ENCODE measurements at places on chromosomes 3 and 15.
A peak's percentile ranks its signal among the peaks of the same experiment; 100 is the strongest.

GRCh38 chr3:149019580-149019979 is 28.2 kb downstream of the GYG1 start:
- DNase-seq = no peak

DNA sequence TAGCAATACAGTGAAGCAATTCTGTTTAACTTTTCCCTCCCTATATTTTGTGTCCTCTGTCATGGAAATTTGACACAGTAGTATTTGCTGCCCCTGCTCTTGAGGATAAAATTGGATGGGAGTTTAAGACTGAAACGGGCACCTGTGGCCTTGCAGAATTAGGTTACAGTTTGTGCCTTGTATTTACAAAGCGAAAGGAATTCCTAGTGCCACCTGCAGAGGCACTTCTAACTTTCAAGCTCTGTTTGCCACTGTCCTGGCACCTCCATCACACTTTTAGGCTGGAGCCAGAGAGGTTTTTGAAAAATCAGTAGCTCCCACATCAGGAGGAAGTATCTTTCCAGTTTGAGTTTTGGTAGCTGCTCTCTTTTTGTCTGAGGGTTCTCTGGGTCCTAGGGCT is 39.5 kb downstream of the CD86 start:
- DNase-seq = no peak

GRCh38 chr3:119235151-119235550 is 5.5 kb downstream of the B4GALT4 start:
- DNase-seq = no peak

GRCh38 chr3:45927881-45928280 is 15.4 kb upstream of the CXCR6 start:
- DNase-seq = no peak

DNA sequence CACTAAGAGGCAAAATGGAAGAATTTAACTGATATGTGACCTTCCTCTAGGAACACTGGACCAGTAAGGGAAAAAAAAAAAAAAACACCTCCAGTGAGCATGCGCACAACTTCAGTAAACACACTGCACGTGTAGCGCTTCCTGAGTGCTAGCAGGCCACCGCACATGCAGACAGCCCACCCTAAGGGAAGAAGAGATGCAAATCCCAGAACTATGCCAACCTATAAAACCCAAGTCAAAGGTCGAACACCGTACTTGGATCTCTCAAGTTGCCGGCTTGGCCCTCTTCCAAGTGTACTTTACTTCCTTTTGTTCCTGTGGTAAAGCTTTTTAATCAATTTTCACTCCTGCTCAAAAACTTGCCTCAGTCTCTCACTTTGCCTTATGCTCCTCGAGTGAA is 64.5 kb upstream of the CADPS start:
- no peak for DNase-seq

- DNase-seq = no peak
These were observed 86.2 kb upstream of the LRTM1 start for GRCh38 chr3:55014081-55014480.

DNA sequence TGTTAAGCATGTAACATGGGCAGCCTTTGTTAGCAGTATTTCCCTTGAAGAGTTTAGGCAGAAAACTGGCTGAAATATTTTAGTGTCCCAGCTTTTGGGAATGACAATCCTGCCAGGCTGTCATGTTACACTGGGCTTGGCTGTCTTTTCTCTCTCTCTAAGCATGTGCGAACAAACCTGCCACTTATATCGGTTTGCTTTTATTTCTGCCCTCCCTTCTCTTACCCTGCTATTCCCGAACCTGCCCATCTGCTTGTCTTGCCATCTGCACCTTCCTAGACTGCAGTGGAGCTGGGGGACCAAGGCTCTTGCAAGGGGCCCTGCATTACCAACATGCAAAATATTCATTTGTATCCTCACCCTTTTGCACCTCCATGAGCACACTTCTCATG is 339.6 kb downstream of the EPHB1 start:
- no peak for DNase-seq

DNA sequence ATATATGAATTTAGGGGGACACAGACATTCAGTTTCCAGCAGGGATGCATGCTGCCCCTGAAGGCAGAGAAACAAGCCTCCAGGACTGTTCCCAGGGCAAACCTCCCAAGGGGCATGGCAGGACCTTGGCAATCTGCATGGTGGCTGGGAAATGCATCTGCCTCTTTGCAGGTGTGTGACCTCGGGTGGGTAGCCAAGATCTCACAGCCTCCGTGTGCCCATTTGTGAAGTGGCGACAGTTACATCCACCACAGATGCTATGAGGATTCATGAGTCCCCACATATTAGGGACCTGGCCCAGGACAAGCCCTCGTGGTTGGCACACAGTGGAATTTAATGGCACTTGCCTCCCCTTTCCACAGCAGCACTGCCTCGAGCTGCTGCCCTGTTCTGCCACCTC is 29.9 kb downstream of the SLC28A1 start:
- DNase-seq = no peak

GRCh38 chr3:107562969-107563529 is 40.3 kb downstream of the BBX start:
- no peak for DNase-seq

GRCh38 chr3:23746441-23746840 is 59.3 kb upstream of the UBE2E1 start:
- DNase-seq = peak; percentile 10

DNA sequence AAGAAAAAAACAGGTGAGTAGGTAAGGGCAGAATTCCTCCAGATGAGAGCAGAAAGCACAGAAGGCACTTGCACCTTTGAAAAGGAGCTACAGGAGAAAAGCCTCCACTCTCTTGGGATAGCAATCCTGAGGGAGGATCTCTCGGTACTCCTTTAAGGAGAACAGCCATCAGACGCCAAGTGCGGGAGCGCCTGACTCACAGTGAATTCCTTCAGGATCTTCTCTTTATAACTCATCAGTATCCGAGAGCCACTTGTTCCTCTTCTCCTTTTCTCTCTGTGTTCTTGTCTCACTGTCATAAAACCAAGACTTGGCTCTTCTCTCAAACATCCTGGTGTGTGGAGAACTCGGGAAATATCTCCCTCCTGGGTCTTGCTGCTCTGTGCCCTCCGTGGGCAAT is 10.1 kb upstream of the GOLGA8J start:
- no peak for DNase-seq

DNA sequence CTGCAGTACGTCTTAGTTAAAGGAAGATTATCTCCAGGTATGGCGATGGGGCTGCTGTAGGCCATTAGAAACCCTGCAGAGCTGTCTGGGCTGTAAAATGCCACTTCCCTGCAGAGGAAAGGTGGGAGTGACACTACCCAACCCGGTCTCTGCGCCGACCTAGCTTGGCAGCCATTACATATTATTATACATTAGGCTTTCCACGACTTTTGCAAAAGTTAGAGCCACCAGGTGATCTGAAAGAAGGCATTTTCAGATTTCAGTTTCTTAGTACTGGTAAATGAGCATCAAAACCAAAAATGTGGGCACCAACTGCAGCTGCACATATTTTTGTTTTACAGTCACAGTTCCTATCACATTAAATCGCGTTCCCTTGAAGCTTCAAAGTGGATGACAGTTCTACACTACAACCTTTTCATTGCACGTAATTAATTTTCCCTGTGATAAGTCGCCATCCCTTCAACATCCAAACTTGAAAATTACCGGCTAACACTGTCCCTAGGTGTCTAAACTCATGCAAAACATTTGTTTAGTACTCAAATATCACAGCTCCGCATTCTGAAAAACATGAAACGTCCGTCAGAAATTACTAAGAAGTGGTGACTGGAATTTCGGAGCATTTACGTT is 81.4 kb upstream of the CHD2 start:
- DNase-seq = no peak

GRCh38 chr15:33309602-33310276 is 1.0 kb upstream of the RYR3 start:
- peak; percentile 11 for DNase-seq

GRCh38 chr3:106820726-106821362 is 556.4 kb upstream of the CCDC54 start:
- DNase-seq = no peak

- DNase-seq = no peak
These were observed 118.8 kb downstream of the SRGAP3 start for GRCh38 chr3:9130345-9131305.

DNA sequence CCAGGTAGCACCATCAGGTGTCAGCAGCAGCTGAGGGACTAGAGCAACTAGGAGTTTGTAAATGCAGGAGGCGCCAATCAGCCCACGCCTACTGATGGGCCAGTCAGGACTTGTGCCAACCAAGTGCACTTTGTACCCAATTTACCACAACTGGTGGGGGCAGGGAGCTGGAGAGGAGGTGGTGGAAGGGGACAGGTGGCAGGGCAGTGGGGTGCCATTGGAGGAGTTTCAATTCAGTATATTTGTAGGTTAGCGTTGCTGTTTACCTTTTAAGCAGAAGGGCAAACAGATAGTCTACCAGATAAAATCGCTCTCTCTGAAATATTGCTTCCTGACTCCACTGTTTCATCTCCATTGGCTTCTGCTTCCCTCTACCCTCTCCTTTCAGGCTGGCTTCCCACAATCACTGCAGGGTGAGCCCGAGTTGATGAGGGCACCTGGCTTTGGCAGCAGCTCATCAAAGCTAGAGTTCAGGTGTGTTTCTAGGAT is 75.7 kb downstream of the TRIM69 start:
- no peak for DNase-seq

DNA sequence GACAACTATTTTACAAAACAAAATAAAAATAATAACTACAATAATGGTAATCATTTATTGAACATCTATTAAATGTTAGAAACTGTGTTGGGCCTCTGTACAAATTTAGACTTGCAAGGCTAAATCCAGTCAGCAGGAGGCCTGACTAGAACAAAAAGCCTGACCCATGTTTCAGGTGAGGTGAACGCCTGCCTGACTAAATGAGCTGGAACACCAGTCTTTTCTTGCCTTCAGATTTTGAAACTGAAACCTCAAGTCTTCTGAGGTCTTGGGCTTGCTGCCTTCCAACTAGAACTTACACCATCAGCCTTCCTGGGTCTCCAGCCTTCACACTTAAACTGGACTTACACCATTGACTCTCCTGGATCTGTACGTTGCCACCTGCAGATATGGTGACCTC is 706.9 kb downstream of the TBL1XR1 start:
- no peak for DNase-seq

GRCh38 chr15:81809543-81809942 is 236.3 kb downstream of the MEX3B start:
- DNase-seq = no peak

DNA sequence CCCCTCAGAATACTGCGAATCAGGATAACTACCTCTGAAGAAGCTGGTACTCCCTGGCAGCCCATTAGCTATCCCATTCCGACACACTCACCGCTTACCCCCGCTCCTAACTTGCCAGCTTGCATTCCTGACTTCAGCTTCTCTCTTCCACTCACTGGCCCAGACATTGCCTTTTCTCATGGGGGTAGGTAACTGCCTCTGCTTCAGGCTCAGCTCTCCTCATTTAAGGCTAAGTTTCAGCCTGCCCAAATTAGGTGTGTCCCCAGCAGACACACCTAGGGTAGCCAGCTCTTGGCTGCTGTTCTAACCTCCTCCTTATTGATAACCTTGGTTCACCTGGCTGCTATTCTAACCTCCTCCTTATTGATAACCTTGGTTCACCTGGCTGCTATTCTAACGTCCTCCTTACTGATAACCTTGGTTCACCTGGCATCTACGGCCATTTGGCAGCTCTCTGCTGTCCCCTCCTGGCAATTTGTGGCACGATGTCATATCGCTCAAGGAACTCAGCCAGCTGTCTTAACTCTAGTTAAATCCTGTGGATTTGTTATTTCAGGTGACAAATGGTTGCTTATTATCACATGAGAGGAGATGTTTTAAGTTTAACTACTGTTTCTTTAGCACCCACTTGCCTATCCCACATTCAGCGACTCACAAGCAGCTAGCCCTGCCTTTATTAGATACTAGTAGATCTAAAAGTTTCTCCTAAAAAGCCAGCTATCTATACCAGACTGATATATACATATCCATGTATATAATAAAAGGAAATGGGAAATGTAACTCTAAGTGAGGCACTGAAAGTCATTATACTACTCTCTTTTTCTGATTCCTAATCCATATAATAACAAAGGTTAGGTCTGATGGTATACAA is 106.5 kb upstream of the ACP3 start:
- DNase-seq = peak; percentile 24

GRCh38 chr15:69994429-69995205 is 103.1 kb downstream of the TLE3 start:
- no peak for DNase-seq

GRCh38 chr15:40762919-40763800 is 708 bp upstream of the GCHFR start:
- DNase-seq = peak; percentile 82

DNA sequence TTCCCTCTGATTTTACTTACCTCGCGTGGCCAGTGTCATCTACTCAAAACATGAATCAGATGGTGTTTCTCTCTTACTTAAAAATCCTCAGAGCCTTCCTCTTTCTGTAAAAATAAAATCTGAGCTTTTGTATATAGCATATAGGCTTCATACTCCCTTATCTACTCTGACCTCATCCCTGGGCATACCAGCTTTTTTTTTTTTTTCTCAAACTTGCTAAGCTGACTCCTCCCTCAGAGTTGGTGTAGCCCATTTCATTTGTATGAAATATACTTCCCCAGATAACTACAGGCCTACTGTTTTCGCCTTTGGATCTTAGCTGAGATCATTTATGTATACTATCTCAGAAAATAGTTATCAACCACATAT is 648.9 kb upstream of the ALCAM start:
- DNase-seq = no peak

DNA sequence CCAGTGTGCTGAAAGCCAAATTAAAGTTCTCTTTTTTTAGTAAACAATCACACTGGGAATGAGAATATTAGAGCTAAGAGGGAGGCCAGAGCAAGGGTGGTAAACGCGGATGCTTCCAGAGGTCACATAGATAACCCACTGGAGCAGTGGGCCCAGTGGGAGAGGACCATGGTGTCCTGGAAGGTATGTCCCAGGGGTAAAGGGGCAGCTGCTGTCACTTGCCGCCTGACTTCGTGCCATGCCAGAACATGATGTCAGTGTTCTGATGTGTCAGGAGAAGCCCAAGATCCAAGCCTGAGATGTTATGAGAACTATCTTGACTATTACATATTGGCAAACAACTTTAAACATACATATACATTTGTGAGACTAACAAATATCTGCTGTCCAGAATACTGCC is 211.9 kb upstream of the IL12A start:
- DNase-seq = no peak

DNA sequence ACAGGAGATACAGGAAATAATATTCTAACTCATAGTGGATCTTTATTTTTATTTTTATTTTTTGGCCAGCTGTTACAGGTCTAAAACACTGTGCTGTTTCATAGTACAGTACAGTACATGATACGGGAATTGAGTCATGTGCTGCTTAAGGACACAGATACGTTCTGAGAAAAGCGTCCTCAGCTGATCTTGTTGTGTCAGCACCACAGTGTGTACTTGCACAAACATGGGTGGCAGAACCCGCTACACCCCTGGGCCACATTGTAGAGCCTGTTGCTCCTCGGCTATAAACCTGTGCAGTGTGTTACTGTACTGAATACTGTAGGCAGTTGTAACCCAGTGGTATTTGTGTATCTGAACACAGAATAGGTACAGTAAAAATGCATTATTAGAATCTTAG is 183.4 kb downstream of the OR4M2 start:
- no peak for DNase-seq

DNA sequence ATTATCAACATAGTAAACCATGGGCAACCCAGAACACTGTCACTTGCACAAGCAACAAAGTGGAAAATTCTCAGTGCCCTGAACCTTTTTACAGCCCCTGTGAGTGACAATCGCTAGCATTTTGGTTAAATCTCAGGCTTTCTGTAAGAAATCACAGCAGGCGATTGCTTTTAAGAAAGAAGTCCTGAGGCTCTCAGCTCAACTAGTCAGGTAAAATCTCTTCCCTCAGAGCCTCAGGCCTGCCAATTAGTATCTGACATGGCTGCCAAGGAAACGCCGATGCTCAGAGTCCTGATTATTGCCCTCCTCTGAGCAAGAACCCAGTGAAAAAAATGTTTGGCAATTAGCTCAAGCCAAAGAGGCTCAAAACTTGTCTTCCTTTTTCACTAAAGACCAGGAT is 530.8 kb downstream of the DIPK2A start:
- no peak for DNase-seq
